T-helper 17 cell (primary cell): ENCODE measurements at places on chromosomes 1 and 21.

DNA sequence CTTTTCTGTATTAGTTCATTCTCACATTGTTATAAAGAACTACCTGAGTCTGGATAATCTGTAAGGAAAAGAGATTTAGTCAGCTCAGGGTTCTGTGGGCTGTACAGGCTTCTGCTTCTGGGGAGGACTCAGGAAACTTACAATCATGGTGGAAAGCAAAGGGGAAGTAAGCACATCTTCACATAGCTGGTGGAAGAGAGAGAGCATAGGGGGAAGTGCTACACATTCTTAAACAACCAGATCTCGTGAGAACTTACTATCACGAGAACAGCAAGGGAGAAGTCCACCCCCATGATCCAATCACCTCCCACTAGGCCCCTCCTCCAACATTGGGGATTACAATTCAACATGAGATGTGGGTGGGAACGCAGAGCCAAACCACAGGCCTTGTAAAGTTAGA lies 37.9 kb upstream of the AHCTF1 start:
- H3K4me3 ChIP-seq, result no peak overlapping the region
- no peak overlapping the region for H3K27ac ChIP-seq
- peaks cover 3% of the 10 kb centered on the region for H3K36me3 ChIP-seq
- no peaks in the 10 kb centered on the region for H3K27me3 ChIP-seq
- H3K4me1 ChIP-seq, result no peaks in the 10 kb centered on the region
- DNase-seq, result no peak

DNA sequence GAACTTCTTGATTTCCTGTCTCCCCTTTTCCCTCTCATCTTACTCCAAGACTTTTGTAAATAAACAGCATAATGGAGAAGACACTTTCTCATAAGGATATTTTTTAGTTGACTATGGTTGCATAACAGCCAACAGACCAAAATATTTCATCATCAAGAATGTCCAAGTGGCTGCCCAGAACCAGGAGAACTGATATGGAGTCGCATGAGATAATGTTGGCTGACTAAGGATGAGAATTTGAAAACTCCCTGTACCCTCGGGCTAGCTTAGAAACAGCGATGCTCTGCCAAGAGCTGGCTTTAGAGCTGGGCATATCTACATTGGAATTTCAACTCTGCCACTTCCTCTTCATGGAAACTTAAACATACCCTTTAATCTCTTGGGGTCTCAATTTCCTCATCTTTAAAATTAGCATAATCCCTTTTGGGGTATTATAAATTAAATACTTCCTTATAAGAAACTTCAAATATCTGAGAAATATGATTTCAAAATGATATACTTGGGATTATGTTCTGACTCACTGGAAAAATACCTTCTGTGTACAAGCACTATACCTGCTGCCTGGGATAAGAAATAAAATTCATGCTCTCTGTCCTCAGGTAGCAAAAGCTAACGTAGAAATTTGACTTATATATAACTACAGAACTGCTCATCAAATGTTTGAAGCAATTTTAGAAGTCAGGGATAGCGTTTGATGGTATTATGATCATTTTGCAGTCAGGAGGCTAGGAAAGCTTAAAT lies 777.3 kb downstream of the LTN1 start:
- H3K4me3 ChIP-seq, result no peak overlapping the region
- H3K27ac ChIP-seq, result no peak overlapping the region
- no peaks in the 10 kb centered on the region for H3K36me3 ChIP-seq
- no peaks in the 10 kb centered on the region for H3K4me1 ChIP-seq
- H3K27me3 ChIP-seq, result no peaks in the 10 kb centered on the region

DNA sequence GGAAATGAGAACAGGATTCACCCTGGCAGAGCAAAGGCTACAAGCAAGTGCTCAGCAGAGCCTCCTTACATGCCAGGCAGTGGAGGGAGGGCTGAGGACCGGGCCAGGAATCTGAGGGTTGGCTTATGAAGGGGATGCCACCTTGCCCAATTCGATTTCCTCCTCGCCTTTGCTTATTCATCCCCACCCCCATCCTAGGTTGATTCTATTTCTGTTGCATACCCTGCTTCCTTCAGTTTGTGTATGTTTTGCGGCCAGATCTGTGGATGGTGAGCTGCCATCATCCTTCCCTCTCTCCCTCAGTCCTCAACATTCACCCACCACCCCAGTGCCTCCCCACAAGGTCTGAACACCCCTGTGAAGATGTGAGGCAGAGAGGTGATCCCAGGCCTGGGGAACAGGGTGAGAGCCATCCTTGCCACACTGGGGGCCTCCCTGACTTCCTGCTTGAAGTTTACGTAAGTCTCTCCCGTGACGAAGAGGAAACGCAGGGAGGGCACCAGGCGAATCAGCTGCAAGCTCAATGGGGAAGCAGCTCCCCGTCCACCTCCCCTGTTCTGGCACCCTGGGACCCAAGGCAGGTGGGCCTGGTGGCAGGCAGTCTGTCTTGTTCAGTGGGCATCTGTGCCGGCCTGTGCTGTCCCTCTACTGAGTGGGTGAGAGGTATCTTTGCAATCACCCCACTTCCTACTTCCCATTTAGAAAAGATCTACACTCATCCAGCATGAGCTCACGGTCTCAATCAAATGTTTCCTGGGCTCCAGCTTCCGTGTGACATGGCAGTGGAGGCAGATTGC lies 50.6 kb upstream of the CNTN2 start:
- peaks cover 51% of the 10 kb centered on the region for H3K27me3 ChIP-seq
- H3K36me3 ChIP-seq, result no peaks in the 10 kb centered on the region
- H3K4me3 ChIP-seq, result no peak overlapping the region
- no peak for DNase-seq
- no peak overlapping the region for H3K27ac ChIP-seq

- H3K27ac ChIP-seq, result peak overlapping the region; percentile 100
- peak; percentile 22 for DNase-seq
- peak overlapping the region; percentile 99 for H3K4me3 ChIP-seq
- peaks cover 55% of the 10 kb centered on the region for H3K4me1 ChIP-seq
- peaks cover 7% of the 10 kb centered on the region for H3K36me3 ChIP-seq
Measured at GRCh38 chr1:114510274-114511031, 550 bp downstream of the TRIM33 start.

GRCh38 chr1:116807394-116808199 lies 53.4 kb downstream of the CD2 start:
- peak overlapping the region; percentile 90 for H3K4me3 ChIP-seq
- H3K4me1 ChIP-seq, result peaks cover 64% of the 10 kb centered on the region
- H3K27me3 ChIP-seq, result no peaks in the 10 kb centered on the region
- DNase-seq, result no peak

DNA sequence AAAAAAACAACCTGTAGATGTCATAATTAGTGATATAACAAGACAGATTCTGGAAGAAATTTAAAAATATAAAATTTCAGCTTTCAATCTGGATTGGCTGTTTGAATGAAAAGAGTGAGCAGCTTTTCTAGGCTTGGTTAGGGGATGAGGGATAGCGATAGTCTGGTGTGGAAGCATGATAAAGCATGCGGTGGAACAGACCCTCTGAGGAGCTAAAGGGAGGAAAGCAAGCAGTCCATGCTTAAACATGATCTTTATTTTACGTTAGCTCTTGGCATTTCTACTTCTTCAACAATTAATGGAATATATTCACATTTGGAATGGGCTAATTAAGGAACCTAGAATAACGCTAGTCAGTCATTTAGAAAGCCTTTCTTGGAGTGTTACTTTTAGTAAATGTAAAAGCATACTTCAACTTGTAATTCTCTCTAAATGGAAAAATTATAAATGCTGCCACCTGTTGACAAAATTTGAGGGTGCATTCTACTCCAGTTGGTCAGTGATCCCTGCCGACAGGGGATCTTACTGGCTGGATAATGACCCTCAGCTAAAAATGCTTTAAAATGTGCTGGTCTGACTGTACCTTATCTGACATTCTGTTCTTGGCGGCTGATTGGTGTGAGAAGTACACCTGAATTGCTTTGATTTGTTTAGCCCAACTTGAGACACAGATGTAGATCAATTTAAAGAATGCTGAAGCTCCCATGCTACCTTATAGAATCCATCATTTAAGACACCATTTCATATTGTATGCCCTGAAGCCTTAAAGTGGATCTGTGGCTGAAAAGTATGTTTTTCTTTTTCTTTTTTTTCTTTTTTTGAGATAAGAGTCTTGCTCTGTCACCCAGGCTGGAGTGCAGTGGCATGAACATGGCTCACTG lies 61.2 kb downstream of the AK4 start:
- peaks cover 7% of the 10 kb centered on the region for H3K4me1 ChIP-seq
- peaks cover 3% of the 10 kb centered on the region for H3K36me3 ChIP-seq
- no peak for DNase-seq
- H3K4me3 ChIP-seq, result no peak overlapping the region
- no peak overlapping the region for H3K27ac ChIP-seq
- peaks cover 37% of the 10 kb centered on the region for H3K27me3 ChIP-seq

GRCh38 chr1:115969509-115969908 lies 6.8 kb upstream of the SLC22A15 start:
- no peaks in the 10 kb centered on the region for H3K36me3 ChIP-seq
- no peak for DNase-seq
- peaks cover 3% of the 10 kb centered on the region for H3K4me1 ChIP-seq
- no peak overlapping the region for H3K4me3 ChIP-seq
- H3K27me3 ChIP-seq, result peaks cover 34% of the 10 kb centered on the region

DNA sequence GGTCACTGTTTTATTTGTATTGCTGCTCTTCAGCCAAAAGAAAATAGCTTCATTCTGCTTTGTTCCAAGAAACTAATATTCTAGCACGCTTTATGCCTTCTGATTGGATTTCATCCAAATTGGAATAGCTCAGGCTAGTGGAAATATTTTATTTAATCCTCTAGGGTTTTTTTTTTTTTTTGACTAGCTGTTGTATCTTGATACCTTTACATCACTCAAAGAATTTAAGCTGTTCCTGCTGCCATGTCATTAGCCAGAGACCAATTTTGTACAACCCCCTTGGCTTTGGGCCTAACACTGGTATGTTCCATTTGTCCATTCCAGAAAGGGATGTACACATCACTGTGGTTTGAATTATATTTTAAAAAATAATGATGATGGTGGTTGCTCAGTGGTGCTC lies 103.0 kb downstream of the DISC1 start:
- no peak for DNase-seq
- H3K27me3 ChIP-seq, result no peaks in the 10 kb centered on the region
- H3K27ac ChIP-seq, result no peak overlapping the region
- H3K4me3 ChIP-seq, result no peak overlapping the region
